ENCODE measurements at places on chromosomes 1 and 21.

DNA sequence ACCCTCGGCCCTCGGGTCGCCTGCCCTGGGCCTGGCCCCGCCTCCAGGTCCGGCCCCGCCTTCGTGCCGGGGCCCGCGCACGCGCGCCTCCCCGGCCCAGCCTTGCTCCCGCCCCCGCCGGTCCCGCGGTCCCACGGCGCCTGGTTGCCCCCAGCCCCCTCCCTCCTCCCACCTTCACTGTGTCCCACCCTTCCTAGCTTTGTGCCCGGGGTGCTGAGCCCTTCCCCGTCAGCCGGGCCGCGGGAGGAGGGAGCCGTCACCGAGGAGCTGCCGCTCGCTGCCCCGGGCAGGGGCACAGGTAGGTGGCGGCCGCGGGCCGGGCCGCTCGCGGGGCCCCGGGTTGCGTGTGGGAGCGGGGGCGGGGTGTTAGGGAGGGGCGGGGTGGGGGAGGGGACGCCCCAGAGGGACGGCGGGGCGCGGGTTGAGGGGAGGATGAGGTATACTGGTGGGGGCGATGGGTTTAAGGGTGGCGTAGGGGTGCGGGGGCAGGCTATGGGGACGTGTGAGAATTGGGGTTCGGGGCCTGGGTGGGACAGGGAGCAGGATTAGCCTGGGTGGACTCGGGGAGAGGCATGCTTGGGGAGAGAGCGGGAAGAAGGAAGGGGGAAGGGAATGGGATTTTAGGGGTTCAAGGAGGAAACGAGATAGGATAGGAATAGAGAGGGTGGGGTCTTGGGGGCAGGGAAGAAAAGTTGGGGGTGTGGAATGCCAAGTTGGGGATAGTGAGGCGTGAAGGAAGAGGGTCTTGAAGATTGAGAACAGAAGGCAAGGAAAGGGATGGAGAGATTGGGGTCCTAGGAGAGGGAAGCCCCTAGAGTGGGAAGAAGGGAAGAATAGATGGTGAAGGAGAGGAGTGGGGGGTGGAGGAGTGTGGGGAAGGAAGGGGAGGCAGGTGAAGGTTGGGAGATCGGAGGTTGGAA, at the start of gene LRRC42:
TSS of gene LRRC42 (plus strand) at position 99 of the 920 bp plus-strand sequence. CDS start 5,650 bp downstream, outside the sequence.
- peak within 1 kb of the TSS; percentile 80 for H3K27ac ChIP-seq
- H3K4me1 ChIP-seq, result peaks cover 23% of the 10 kb centered on the region
- no peaks in the 10 kb centered on the region for H3K27me3 ChIP-seq
- H3K36me3 ChIP-seq, result peaks cover 34% of the 10 kb centered on the region
- H3K4me3 ChIP-seq, result peak within 1 kb of the TSS; percentile 98
- no peak for DNase-seq

GRCh38 chr1:108129999-108130398, 70.1 kb downstream of the SLC25A24 start:
- H3K27me3 ChIP-seq, result no peaks in the 10 kb centered on the region
- no peaks in the 10 kb centered on the region for H3K4me1 ChIP-seq
- no peak overlapping the region for H3K4me3 ChIP-seq
- DNase-seq, result no peak
- no peak overlapping the region for H3K27ac ChIP-seq

GRCh38 chr1:230708631-230709580, 5.0 kb downstream of the AGT start:
- peak; percentile 80 for DNase-seq
- H3K27ac ChIP-seq, result peak overlapping the region; percentile 82
- H3K4me1 ChIP-seq, result peaks cover 36% of the 10 kb centered on the region
- H3K4me3 ChIP-seq, result peak overlapping the region; percentile 22
- H3K27me3 ChIP-seq, result no peaks in the 10 kb centered on the region
- peaks cover 12% of the 10 kb centered on the region for H3K36me3 ChIP-seq

DNA sequence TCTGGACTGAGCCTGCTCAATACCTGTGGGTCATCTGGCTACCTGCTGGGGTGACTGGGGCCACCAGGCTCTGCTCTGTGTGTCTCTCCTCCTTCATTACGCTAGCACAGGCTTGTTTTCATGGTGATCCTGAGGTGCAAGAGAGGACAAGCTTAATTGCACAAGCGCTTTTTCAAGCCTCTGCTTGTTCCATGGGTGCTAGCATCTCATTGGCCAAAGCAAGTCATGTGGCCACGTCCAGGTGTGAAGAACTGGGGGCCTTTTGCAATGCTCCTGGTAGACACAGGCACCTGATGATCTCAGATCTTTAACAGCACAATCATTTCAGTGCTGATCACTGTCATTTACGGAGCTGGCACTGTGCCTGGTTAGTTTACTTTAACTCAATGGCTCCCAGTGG, 114.6 kb downstream of the KAZN start:
- no peaks in the 10 kb centered on the region for H3K4me1 ChIP-seq
- no peaks in the 10 kb centered on the region for H3K36me3 ChIP-seq

- peak overlapping the region; percentile 12 for H3K4me3 ChIP-seq
- no peak for DNase-seq
- peaks cover 50% of the 10 kb centered on the region for H3K4me1 ChIP-seq
- H3K27me3 ChIP-seq, result no peaks in the 10 kb centered on the region
- peak overlapping the region; percentile 95 for H3K27ac ChIP-seq
These were observed 24.4 kb downstream of the DHRS3 start for GRCh38 chr1:12593621-12594066.

DNA sequence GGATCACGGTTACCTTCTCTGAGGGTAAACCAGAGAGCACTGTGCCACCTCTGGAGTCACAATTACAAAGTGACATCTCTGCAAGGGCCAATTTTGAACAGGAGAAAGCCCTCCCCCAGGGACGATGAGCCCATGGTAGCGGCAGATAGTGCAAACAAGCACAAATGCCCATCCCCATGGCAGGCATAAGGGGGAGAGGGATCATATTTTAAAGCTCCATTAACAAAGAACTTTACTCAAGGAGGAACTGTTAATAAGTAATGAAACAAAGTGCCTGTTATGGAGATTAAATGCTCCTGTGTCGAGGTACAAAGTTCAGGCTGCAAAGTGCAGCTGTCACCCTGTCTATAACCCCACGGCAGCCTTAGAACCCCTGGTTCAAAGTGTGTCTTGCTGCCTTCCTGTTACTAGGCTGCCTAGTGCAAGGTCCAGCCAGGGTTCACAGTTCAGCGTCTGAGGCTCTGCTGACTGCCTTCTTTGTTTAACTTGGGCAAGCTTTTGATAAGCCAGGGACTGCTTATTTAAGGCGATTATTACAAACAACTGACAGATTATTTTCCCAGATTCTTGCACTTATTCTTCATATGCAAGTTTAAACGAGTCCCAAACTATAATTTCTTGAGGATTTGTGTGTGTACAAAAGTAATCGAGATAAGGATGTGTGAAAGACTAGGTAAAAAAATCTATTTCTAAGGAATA, 75.7 kb upstream of the NRIP1 start:
- H3K27me3 ChIP-seq, result no peaks in the 10 kb centered on the region
- H3K36me3 ChIP-seq, result no peaks in the 10 kb centered on the region
- H3K27ac ChIP-seq, result peak overlapping the region; percentile 80
- DNase-seq, result peak; percentile 53

GRCh38 chr1:228735871-228736586, 750 bp downstream of the RHOU start:
- peaks cover 22% of the 10 kb centered on the region for H3K36me3 ChIP-seq
- H3K4me1 ChIP-seq, result peaks cover 8% of the 10 kb centered on the region
- peak overlapping the region; percentile 75 for H3K4me3 ChIP-seq
- peak overlapping the region; percentile 4 for H3K27ac ChIP-seq

DNA sequence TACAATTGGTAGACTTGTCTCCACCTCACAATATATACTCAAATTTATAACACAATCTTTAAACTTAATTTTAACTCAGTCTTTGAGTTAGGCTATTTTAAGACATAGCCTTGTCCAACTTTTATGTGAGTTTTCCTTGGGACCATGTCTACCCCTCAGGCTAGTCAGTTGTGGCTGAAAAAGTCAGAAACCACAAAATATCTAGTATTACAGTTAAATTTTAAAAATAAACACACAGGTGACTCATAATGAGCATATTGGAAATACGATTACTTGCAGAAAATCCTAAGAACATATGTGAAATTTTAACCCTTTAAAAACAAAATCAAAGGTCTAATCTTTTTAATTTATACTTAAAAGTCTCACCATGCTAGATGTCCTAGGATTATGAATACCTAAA, 4.8 kb upstream of the ASB17 start:
- H3K36me3 ChIP-seq, result no peaks in the 10 kb centered on the region
- no peaks in the 10 kb centered on the region for H3K27me3 ChIP-seq
- no peak for DNase-seq

DNA sequence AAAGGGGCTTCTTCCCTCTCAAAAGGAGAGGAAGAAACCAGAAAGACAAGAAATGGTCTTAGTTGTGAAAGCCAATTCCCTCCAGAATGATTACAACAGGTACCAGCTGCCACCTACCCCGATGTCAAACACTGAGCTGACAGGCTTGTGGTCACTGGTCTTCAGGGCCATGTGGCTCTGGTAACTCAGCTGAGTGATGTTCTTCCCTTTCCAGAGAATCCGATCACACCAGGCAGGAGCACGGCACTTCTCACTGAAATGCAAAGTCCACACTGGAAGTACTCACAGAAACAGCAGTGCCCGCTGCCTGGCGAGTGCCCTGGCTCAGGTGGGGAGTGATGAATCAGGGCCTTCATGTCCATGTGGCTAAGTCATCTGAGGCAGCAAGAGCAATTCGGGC, 18.7 kb upstream of the MTF1 start:
- H3K27ac ChIP-seq, result no peak overlapping the region
- no peaks in the 10 kb centered on the region for H3K4me1 ChIP-seq
- H3K4me3 ChIP-seq, result no peak overlapping the region

Measured in Calu3 (cell line).